ENCODE measurements at places on chromosomes 3 and 15. TPM values are rescaled to one million over a fixed set of nuclear protein-coding genes. Genes with fewer than 3 reads are reported as not detected.

DNA sequence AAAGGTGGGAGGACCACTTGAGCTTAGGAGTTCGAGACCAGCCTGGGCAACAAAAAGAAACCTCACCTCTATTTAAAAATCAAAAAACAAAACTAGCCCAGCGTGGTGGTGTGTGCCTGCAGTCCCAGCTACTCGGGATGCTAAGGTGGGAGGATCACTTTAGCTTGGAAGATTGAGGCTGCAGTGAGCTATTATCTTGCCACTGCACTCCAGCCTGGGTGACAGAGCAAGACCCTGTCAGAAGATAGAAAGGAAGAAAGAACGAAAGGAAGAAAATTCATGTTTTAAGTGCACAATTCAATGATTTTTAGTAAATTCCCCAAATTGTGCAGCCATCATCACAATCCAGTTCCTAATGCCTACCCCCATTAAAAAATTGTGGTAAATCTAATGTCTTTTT, 7.8 kb downstream of the FSD2 start:
- DNase-seq, result no peak

- no peak for DNase-seq
Observed at GRCh38 chr15:84819291-84819768, 2.2 kb downstream of the ALPK3 start.

- no peak for DNase-seq
Observed at GRCh38 chr3:13122081-13123012, 49.1 kb upstream of the IQSEC1 start.

DNA sequence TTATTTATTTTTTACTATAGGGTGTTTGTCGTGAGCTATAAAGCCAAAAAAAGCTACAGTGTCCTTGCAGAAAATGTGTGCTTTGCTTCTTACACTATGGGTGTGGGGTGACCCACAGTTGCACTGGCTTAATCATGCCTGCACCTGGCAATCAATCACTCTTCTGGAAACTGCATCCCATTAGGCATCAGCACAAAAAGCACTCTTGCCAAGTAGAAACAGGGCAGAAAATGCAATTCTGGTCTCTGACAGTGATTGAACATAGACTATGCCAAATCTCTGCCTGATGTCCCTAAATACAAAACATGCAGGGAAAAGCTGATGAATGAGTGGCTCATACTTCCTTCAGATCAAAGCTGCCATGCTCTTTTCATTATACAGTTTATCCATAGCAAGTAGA, 30.4 kb upstream of the PLAAT1 start:
- DNase-seq, result no peak

GRCh38 chr15:61380270-61380669, 151.2 kb upstream of the RORA start:
- no peak for DNase-seq

GRCh38 chr3:117853923-117854668, 1144.5 kb downstream of the TUSC7 start:
- DNase-seq, result no peak

DNA sequence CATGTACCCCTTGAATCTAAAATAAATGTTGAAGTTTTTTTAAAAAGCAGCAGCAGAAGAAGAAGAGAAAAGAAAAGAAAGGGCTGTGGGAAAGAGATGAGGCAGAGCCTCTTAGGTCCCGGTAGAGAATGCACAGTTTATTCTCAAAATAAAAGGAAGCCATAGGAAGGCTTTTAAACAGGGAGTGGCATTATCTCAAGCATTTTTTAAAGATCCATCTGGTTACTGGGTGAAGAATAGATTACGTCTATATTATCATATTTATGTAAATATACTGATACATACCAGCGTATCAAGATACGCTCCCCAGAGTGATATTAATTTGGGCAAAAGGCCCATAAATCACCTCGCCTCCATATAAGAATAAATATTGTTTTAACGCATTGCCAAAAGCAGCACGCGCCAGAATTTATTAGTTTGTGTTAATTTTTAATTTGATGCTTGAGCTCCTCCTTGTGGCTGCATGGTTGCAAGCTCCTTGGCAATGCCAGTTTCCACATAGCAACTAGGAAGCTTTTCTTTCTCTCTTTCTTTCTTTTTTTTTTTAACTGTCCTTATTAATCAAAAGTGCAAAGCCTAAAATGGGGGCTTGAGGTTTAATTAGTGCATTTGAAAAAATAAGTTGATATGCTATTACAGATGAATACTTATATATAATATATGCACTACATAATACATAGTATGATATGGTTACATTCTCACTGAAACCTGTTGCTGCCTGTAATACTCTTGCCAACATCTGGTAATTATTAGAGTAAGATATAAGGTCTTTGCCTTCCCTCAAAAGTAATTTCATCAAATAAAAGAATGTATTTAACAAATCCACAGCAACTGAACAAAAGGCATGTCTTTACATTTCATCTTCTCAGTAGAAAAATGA, 242.8 kb upstream of the UBE2E2 start:
- DNase-seq, result no peak

- no peak for DNase-seq
Observed at GRCh38 chr3:182919866-182920357, 60.4 kb downstream of the DCUN1D1 start.

GRCh38 chr15:74631087-74631385, 15.4 kb downstream of the CLK3 start:
- DNase-seq, result no peak

DNA sequence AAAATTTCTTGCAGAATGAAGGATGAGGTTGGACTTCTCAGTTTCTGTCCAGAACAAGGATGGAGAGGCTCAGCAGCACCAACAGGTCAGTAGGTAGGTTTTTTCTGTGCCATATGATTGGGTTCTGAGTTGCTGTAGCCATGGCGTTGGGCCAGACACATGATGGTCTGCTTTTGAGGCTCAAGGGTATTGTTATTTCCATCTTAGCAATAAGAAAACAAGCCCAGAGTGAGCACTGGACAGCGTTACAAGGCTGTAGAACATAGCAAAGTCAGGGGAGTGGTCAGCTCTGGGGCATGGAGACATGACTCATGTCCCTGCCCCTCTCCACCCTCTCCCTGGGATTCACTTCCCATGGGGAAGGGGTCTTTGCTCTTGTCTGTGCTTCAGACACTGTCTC, 137.6 kb upstream of the TOPAZ1 start:
- peak; percentile 56 for DNase-seq

DNA sequence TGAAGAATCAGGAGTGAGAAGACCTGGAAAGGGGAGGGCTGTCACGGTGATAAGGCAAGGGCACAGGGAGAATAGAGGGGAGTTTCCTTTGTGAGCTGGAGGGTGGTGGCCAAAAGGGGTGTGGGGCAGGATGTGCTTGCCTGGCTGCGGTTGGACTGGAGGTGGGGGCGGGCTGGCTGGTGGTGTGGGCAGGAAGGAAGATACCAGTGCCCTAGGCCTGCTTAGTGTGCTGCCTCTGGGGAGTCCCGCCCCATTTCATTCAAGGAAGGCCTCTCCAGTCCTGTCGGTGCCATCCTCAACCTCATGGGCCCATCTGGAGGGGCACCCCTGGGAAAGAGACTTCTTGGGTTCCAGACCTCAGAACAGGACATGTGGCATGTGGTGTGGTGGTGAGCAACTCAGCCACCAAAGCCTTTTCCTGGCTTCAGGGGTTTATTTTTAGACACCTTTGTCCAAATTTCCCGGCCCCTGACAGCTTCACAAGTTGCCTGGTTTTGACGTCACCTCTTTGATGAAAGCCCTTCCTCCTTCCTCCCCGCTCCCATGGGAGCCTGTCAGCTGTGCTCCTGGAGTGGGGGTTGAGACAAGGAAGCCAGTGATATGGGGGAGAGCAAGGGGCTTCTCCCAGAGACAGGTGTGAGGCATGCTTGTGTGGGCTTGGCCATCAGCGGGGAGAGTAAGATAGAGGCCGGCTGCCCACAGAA, 15.6 kb downstream of the TEX264 start:
- no peak for DNase-seq

DNA sequence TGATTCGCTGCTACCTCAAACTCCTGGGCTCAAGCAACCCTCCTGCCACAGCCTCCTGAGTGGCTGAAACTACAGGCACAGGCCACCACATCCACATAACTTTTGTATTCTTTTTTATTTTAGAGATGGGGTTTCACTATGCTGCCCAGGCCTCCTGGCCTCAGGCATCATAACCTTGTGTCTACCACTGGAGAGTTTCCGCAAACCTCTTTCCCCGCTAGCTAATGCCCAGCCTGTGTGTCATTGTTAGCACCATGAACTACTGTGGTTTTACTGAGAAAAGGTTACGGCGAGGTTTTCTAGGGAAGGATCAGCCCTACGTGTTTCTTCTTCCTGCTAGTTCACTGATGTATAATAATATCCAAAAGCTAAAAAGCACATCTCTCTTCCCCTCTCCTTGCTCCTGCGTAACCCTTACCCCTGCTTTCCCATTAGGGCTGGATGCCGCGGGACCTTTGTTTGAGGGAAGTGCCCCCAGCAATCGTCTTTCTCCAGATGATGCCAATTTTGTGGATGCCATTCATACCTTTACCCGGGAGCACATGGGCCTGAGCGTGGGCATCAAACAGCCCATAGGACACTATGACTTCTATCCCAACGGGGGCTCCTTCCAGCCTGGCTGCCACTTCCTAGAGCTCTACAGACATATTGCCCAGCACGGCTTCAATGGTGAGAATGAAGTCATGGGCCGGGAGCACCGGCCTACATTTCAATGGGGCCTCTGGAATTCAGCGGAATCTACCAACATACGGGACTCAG, 113.7 kb downstream of the LIPC start:
- peak; percentile 40 for DNase-seq

GRCh38 chr3:61562721-61563312, 1.4 kb downstream of the PTPRG start:
- no peak for DNase-seq

GRCh38 chr15:70252056-70252950, 154.6 kb upstream of the TLE3 start:
- DNase-seq, result no peak

DNA sequence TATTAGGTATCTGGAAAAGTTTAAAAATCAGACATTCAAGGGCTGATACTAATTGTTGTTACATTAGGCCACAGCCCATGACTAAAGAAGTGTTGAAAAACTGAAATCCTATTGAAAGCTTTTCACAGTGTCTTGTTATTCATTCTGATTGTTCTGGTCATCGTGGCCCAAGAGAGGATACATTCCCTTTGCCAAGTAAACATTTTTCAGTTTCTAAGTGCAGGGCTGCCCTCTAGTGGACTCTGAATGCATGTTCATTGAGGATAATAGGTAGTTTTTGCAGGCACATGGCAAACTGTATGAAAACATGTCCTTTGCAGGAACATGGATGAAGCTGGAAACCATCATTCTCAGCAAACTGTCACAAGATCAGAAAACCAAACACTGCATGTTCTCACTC, 181.1 kb downstream of the MYRIP start:
- no peak for DNase-seq

DNA sequence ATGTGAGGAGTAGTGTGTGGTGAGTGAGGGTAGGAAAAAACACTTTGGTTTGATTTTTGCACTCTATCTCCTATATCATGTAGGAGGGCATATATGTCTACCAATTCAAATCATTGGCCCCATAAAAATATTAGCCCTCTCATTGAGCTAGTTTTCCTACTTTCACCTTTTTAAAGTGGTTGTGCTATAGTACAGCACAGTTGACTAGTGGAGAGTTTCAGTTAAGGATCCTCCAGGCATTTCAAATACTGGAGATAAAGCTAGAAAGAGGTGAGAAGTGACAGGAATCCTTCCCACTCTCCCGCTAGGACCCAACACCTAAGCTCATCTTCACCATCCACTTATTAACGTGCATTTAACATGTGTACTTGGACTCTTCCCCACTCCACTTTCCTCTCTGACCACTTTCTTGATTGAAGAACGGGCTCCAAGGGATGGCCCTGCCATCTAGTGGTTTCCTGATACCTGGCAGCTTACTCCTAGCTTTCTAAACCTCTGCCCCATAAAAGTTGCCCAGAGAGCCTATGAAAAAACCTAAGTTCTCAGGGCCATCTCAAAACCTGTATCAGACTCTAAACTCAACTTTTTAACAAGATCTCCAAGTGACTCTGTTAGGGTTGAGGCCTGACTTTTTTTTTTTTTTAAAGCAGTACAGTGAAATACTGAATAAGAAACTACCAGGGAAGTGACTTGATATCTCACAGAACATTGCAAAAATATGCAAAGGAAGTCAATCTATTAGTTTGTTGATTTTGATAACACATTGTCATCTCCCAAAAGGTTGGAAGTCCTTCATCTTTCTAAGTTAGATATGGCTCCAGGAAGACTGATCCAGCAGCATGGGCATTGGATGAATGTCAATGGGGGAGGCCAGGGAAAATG, 17.9 kb downstream of the IL12A start:
- no peak for DNase-seq

- no peak for DNase-seq
Observed at GRCh38 chr3:3071136-3071535, 39.0 kb downstream of the IL5RA start.

DNA sequence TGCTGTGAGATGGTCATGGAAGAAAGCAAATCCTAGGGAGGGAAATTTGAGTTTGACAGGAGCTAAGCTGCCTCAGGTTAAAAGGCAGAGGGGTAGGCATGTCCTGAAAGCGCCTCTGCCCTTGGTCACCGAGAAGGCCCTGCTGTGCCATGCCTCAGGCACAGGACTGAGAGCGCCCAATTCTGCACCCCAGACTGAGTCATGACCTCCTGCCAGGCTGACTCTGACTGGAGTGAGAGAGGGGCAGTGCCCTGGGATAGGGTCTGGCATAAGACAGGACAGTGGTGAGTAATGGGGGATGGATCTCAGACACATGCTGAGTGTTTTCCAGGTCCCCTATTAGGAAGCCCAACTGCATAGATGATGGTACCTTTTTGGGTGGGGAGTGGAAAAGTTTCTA, 44.4 kb downstream of the EPHB1 start:
- DNase-seq, result no peak

GRCh38 chr15:69720536-69720935, 267.9 kb downstream of the RPLP1 start:
- no peak for DNase-seq

GRCh38 chr3:55647670-55648069, 160.6 kb upstream of the WNT5A start:
- DNase-seq, result no peak

- no peak for DNase-seq
Observed at GRCh38 chr15:37933666-37934065, 774 bp upstream of the TMCO5A start.

- DNase-seq, result no peak
Observed at GRCh38 chr15:33309602-33310276, 1.0 kb upstream of the RYR3 start.

GRCh38 chr15:89630260-89630659, 25.0 kb downstream of the KIF7 start:
- peak; percentile 83 for DNase-seq

GRCh38 chr15:49421991-49422390, 1.1 kb upstream of the FGF7 start:
- peak; percentile 82 for DNase-seq

GRCh38 chr3:100535610-100535943, 43.2 kb downstream of the TMEM45A start:
- no peak for DNase-seq

Gene EPHB1
- total RNA-seq, result 0.75 TPM

Gene PAQR9
- total RNA-seq, result not detected

Gene USP19
- 75.7 TPM for total RNA-seq

Gene ADAMTS17
- total RNA-seq, result 0.39 TPM

Gene PP2D1
- total RNA-seq, result not detected

Gene MYLK
- 30.7 TPM for total RNA-seq

Gene LRRC15
- 0.18 TPM for total RNA-seq

Gene HTR3E
- total RNA-seq, result not detected

Gene GAP43
- 2.3 TPM for total RNA-seq

Gene DOCK3
- 0.24 TPM for total RNA-seq

Gene CCRL2
- not detected for total RNA-seq

Gene USF3
- 12.0 TPM for total RNA-seq

Gene RYK
- 70.7 TPM for total RNA-seq

Gene SKOR1
- total RNA-seq, result 0.42 TPM

Gene SLC9C1
- not detected for total RNA-seq

Gene CALML4
- total RNA-seq, result 1.8 TPM

Gene CLRN1
- not detected for total RNA-seq

Gene GABRR3
- not detected for total RNA-seq
